ENCODE measurements at places on chromosomes 1 and 21.

- no peak for DNase-seq
These were observed 233.8 kb upstream of the USP25 start for GRCh38 chr21:15495965-15496364.

DNA sequence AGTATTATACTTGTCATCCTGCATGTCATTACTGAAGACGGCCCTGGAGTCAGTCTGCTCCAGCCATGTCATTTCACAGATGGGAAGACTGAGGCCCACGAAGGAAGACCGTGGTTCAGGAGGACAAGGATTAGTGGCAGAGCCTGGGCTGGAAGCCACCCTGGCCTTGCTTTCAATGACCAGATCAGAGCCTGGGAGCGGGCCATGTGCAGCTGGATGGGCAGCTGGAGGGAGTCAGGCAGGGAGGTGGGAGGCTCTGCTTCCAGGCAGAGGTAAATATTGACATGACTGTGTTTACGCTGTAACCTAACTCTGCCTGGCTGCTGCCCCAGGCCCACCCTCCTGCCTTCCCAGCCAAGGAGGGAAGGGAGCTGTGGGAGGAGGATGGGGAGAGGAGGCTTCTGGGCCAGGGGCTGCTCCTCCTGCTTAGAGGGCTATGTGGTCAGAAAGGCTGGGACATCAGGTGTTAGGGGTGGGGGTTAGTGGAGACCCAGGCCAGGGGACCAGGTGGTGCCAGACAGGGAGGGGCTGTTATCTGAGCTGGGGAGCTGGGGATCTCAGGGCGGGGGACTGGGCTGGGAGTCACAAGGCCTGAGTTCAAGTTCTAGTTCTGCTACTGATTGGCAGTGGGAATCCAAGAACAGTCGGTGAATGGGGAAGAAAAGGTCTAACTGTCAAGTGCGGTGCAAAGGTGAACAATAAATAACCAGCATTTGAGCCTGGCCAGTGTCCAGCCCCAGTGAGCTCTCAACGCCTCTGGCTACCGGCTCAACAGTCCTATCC, 48.5 kb upstream of the ECE1 start:
- peak; percentile 86 for DNase-seq

- peak; percentile 67 for DNase-seq
These were observed at the start of gene LRRC7 for GRCh38 chr1:69567652-69568420. TSS of gene LRRC7 (plus strand) at chr1:69567922. CDS start at chr1:69568640, 718 bp downstream.

DNA sequence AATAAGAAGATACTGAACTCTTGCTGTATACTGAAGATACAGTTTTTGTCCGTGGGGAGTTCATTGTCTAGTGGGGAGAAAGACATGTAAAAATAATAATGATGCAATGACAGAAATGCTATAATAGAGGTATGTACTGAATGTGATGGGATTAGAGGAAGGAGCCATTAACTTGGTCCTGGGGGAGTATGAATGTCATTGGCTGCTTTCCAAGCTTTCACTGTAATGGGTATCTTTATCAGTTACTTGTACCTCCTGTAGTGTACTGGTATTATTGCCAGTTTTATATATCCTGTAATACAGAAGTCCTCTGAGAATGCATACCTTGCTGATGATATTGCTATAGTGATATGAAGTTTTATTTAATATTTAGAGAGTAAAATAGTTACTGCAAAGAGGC, 7.4 kb downstream of the BTBD8 start:
- DNase-seq = no peak

DNA sequence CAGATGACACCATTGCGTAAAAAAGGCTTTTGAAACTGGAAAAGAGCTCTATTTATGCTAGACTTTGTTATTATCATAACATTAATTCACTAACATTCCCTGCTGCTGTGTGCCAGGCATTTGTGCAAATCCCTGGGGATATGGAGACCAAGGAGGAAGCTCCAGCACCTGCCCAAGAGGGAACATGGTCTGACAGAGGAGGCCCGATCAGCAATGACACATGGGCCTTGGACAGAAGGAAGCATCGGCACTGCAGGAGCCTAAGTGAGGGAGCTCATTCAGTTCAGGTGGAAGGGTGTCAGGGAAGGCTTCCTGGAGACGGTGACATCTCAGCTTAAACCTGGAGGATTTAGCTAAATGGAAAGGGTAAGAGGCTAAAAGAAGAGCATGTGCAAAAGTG, 13.9 kb downstream of the CAMK2N1 start:
- DNase-seq = no peak

DNA sequence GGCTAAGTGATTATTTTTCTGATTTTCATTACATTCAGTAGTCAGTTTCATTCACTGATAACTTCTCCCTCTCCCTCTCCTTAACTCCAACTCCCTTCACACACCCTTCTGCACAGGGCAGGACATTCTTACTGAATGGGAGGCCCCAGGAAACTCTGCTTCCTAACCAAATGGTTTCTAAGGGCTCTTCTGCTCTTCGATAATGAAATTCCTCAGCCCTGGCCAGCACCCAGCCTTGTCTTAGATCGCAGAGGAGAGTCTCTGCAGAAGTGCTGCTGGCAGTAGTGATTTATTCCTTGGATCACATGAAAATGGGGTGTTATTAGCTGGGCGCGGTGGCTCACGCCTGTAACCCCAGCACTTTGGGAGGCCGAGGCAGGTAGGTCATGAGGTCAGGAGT, 16.4 kb downstream of the PLEKHM2 start:
- DNase-seq = no peak

GRCh38 chr1:180152588-180152987, 2.1 kb upstream of the QSOX1 start:
- no peak for DNase-seq

DNA sequence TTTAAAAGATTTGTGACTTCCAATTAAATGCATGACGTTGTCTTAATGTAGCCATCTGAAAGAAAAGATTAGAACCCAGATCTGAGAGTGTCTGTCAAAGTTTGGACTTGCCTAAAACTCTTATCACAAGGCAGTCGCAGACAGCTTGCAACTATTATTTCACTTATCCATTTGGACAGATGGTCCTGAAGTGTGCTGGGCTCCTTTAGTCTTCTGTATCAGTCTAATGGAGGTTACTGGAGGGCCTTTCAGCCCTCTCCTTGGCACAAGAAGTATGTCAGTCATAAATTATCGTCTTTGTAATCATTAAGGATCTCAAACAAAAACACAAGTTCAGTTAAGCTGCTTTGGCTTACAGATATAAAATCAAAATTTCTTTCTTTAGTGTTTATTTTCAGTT, 15.5 kb downstream of the PROX1 start:
- no peak for DNase-seq

GRCh38 chr1:35708952-35709351, 9.7 kb downstream of the C1orf216 start:
- no peak for DNase-seq

DNA sequence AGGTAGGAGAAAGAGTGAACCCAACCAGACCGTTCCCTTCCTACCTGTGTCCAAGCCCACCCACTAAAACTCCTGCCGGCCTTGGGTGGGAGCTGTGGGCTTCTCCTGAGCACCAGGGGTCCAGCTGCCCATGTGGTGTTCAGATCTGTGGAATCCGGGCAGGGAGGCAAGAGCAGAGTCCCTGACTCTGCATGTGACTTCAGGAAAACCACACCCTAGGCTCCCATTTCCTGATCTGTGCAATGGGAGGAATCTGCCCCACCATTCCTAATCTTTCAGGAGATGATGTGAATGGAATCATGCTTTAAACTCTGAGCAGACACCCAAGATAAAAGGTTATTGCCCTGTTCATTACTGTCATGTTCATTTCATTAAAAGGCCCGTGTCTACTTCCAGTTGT, 27.6 kb downstream of the EIF2D start:
- no peak for DNase-seq

DNA sequence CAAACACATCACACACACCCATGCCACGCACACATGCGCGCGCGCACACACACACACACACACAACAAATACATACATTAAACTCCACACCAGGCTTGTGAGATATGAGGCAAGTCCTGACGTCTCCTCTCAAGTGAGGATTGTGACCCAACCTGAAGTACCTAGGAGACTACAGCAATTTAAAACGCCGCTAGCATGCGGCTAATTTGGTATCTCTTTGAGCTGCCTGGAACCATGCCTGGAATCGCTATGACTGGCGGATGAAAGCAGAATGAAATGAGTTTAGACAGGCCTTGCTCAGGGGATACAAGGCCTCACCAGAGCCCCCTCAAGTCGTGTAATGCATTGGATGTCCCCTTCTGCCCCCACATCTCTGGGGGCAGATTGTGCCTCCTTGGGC, 1.6 kb upstream of the RAB7B start:
- no peak for DNase-seq
